AG20443 (cell line): ENCODE measurements at places on chromosomes 4 and X.

DNA sequence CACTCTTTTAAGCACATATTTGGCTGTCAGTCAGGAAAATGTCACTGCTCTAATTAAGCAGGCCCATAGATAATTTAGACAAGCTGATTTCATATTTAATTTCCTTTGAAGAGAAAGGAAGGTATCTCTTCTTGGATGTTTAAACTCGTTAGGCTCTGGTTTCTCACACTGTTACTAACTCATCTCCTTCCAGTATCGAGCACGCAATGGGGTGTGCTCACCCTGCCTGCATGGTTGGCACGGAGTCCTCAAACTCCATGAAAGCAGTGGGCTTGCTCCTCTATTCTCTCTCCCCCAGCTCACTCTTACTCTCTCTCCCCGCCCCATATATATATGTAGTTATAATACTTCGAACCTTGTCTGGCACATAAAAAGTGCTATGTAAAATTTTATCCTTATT lies 76.9 kb downstream of the EGF start:
- DNase-seq = no peak

DNA sequence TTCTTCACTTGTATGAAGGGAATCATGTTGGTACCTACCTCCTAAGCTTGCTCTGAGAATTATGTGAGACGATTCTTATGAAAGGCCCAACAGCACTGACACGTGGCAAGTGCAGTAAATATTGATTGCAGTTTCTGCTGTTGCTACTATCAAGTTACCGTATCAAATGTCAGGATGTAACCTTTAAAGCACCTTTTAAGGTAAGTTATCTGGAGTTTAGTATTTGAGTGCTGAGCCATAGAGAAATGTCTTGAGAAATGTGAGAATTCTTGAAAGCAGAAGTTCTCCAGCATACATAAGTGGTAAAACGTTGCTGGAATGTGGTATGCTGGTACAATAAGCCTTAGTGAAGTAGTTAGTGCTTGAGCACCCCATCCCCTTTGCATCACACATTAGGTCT lies 90.4 kb downstream of the PHOX2B start:
- no peak for DNase-seq

DNA sequence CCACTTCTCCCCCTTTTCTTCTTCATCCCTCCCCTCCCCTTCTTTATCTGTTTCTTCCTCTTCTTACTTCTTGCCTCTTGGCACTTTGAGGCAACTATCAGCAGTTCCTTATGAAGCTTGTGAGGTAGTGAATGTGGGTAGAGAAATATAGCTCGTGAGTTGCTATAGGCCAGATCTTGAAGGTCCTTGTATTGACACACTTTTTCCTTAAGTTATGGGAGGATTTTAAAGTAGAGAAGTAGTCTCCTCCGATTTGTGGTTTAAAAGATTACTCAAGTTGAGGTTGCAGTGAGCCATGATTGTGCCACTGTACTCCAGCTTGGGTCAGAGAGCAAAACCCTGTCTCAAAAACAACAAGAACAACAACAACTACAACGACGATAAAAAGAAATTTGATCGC lies 3.4 kb upstream of the RRAGB start:
- DNase-seq = no peak

- peak; percentile 84 for DNase-seq
Observed at GRCh38 chr4:98546910-98547594, 111.4 kb downstream of the TSPAN5 start.

DNA sequence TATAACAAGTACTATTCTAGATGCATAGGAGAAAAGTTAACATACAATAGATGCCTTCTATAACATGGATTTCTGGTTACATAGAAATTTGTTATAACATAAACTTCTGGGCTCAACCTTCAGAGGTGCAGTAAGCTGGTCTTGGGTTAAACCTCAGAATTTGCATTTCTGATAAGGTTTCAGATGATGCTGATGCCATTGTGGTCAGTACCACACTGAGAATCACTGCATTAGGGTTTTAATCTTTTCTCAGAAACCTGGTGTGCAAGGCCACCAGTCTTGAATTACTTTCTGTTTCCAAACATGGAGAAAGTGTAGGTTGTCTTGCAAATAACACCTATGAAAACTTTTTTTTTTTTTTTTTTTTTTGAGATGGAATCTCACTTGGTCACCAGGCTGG lies 146.2 kb downstream of the SPOCK3 start:
- no peak for DNase-seq

GRCh38 chrX:44071070-44071645 lies 98.0 kb upstream of the NDP start:
- DNase-seq = no peak

- no peak for DNase-seq
Observed at GRCh38 chr4:10662937-10663336, 21.6 kb downstream of the CLNK start.

GRCh38 chrX:12890467-12890866 lies 16.0 kb upstream of the TLR8 start:
- DNase-seq = no peak

- no peak for DNase-seq
Observed at GRCh38 chrX:154010330-154011087, 9.2 kb downstream of the IRAK1 start.

DNA sequence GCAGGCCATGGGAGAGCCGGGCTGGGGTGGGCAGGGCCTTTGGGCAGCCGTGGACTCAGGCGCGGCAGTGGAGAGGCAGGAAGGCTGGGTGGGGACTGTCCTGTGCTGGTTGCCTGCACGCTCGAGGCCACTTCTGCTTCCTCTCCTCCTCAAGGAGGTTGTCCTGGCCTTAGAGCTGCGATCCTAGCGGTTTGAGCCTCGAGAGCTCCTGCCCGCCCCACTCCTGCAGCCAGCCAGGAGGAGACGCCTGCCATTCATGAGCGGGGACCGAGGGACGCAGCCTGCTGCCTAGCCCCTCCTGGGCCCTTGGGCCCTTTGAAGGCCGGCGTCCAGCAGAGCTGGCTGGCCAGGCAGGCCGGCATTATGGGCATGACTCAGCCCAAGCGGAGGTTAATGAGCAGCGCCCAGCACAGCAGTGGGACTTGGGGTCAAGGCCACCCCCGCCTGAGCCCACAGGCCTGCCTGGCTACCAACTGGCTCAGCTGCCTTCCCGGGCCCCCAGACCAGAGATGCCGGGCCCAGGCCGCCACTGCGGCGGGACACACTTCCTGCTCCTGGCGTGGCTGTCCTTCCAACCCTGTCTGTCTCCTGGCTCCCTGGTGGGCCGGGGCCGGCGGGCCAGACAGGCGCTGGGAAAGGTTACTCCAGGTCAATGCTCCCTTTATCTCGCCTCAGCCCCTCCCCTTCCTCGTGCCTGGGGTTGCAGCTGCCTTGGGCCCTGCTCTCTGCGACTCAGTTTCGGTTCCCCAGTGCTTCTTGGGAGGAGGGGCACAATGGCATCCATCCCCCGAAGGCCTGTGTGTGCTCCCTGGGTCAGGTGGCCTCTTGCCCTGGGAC lies 1.8 kb downstream of the ABCD1 start:
- peak; percentile 50 for DNase-seq

DNA sequence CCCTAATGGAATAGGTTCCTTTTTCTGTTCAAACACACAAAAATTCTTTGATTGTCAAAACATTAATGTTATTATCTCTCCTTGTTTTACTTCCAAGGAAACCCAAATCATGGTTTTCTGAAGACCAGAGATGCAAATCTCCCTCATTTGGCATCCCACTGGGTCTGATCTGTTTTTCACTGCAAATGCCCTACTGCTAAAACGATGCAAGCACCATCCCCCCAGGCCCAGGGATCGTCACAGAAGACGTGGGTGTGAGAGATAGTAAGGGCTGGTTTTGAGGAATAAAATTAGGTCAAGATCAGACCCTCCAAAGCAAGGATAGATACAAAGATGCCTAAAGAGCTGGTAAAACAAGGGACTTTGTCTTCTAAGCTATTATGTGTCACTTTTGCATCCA lies 33.6 kb downstream of the GSPT2 start:
- no peak for DNase-seq
